Stimulated activated CD4-positive, alpha-beta T cell treated with anti-CD3 and anti-CD28 coated beads, Interleukin-1b, Interleukin-23, amount 100 ng/mL, for 48 hours (primary cell): ENCODE measurements at places on chromosomes 4 and X.

- no peak for DNase-seq
These were observed 552.4 kb upstream of the MAGEB2 start for GRCh38 chrX:29662759-29663503.

GRCh38 chr4:137532869-137533236 lies 559 bp upstream of the PCDH18 start:
- no peak for DNase-seq

DNA sequence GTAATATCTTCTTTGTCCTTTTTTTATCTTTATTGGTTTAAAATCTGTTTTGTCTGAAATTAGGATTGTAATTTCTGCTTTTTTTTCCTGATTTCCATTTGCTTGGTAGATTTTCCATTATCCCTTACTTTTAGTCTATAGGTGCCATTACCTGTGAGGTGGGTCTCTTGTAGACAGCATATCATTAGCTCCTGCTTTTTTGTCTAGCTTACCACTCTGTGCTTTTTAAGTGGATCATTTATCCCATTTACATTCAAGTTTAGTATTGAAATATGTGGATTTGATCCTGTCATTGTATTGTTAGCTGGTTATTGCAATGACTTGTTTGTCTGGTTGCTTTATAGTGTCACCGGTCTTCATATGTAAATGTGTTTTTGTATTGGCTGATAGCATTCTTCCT lies 958.6 kb upstream of the SLIT2 start:
- DNase-seq = no peak

DNA sequence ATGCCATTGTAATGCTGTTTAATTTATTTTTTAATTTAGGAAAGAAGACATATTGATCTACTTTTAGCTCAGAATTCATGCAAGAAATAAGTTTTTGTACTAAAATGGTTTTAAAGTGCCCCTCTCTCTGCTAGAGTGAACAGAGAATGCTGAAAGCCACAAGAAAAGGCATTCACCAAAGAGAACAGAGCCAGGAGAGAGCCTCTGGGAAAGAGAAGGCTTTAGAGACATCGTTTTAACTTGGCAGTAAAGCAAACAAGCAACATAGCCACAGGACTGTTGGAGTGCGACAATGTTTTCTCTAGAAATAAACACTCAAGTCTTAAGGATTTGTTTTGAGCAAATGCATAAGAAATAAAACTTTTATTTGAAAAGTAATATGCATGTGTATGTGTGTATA lies 484.1 kb upstream of the CPEB2 start:
- DNase-seq = no peak

- no peak for DNase-seq
These were observed 14.8 kb downstream of the PPP2R3B start for GRCh38 chrX:371907-372306.

- no peak for DNase-seq
These were observed 63.2 kb downstream of the PHEX start for GRCh38 chrX:22095286-22095685.

DNA sequence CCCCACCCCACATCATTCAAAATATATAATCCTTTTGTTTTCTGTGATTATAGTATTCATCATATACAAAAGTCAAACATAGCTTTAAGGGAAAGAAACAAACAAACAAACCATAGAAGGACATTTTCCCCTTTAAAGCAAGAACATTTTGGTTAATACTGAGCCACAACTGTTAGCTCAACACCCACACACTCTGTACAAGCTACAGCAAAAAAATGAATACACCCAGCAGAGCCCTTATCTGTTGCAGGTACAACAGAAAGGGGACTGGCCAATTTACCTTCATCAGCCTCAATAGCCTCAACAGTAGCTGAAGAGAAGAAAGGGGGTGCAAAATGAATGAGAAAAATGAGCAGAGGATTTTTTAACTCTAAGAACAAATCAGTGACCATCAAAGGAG lies 318.4 kb downstream of the PPP3CA start:
- no peak for DNase-seq

DNA sequence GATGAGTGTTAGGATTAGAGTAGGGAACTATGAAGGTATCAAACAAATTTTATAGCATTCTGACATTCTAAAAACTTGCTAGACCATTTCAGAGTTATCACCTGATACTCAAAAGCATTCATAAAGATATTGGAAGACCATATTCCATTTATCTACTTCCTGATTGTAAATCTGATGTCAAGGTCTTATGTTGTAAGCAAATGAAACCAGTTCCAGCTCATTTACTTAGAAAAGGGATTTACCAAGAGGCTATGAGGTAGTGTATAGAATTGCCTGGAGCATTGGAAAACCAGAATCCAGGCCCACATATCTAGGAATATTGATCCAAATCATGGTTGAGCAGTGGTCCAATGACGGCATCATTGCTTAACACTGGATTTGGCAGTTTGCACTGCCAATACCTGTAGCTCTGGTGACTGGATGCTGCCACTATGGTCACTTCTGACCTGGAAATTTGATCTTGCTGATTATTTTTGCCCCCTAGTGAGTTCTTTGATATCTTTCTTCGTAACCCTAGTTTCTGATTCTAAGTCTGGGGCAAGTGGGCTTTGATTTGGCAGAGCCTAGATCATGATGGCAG lies 25.4 kb downstream of the ARFIP1 start:
- DNase-seq = no peak

GRCh38 chr4:141350122-141350905 lies 129.6 kb downstream of the ZNF330 start:
- no peak for DNase-seq

- no peak for DNase-seq
These were observed 84.9 kb downstream of the GAB1 start for GRCh38 chr4:143421609-143422008.

DNA sequence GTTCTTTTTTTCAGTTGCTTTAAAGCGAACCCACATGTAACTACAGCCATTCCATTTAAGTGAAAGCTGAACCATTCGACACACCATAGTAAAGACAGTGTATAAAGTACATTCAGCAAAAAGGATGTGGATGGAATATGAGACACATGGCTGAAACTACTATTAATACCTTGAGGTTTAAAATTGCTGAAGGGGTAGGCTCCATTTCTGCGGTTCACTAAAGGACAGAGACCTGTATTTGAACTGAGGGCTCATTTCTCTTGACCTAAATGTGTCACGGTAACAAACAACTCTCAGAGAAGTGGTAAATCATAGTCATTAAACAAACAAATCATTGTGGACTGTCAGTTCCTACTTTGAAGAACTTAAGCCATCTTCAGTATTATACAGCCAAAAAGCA lies 1085.6 kb upstream of the TENM3 start:
- DNase-seq = no peak

DNA sequence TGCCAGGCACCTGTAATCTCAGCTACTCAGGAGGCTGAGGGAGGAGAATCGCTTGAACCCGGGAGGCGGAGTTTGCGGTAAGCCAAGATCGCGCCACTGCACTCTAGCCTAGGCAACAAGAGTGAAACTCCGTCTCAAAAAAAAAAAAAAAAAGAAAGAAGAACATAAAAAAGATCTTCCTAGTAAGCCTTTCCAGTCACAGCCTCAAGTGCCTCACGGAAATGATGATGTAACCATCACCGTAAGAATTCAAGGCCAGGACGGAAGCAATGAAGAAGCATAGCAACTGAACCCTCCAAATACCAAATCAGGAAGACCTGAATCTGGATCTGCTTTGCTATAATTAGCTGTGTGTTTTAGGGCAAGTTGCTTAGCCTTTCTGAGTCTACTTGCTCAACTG lies 28.8 kb downstream of the RBM47 start:
- DNase-seq = no peak

- no peak for DNase-seq
These were observed 16.7 kb downstream of the DGKQ start for GRCh38 chr4:956531-957230.

DNA sequence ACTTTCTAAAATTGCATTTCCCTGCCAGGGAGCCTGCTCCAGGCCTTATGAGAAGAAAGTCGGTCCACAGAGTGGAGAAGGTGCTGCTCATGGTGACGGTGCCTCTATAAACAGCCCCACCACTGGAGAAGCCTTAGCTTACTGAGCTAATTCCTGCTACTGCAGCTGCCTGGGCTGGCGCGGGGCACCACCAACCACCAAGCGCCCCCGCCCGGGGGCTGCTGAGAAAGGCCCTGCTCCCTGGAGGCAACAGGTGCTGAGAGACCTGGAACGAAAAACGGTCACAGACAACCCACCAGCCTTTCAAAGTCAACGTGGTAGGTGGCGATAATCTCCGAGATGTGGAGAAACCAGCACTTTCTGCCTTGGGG lies 2.9 kb downstream of the HCFC1 start:
- no peak for DNase-seq

DNA sequence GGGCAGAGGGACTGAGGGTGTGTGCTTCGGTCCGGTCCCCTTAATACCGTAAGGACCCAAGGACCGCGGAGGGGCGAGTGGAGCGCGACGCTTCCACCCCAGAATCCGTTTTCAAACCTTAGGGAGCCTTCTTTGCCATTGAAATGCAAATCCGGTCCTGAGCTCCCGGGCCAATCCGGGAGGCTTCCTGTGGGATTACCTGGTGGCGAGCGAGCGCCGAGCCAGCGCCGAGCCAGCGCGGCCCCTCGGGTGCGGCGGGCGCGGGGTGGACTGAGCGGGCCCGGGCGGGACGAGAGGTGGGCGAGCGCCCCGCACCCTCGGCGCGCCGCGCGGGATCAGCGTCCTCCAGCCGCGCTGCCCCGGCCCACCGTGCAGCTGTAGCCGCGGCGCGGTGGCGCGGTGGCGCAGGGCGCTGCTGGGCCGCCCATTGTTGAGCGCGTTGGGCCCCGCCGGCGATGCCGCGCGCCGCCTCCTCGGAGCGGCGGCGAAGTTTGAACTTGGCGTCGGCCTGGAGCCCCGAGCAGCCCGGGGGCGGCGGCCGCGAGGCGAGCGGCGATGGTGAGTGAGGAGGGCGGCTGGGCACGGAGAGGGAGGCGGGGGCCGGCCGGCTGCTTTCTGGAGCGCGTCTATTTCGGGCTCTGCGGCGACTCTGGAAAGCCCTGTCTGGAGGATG lies 208.7 kb downstream of the SOWAHB start:
- peak; percentile 1 for DNase-seq

DNA sequence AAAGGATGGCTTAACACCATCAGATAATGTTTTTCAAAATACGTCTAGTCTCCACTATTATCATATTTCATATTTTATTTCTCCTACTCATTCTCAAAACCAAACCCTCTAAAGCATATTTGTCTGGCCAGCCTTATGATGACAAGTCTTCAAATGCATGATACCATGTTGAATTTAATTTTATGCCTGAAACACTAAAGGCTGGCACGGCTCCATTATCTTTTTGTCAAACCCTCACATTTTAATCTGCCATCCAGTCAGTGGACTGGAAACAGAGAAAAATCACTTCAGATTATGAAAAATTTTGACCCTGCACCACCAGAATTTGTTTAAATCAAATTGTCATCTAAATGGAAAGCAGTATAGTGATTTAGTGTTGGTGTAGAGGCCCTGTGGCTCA lies 42.9 kb downstream of the SCD5 start:
- DNase-seq = no peak

GRCh38 chrX:11113731-11114130 lies 2.6 kb downstream of the HCCS start:
- no peak for DNase-seq

GRCh38 chrX:119477812-119478232 lies 9.6 kb downstream of the SLC25A5 start:
- no peak for DNase-seq

DNA sequence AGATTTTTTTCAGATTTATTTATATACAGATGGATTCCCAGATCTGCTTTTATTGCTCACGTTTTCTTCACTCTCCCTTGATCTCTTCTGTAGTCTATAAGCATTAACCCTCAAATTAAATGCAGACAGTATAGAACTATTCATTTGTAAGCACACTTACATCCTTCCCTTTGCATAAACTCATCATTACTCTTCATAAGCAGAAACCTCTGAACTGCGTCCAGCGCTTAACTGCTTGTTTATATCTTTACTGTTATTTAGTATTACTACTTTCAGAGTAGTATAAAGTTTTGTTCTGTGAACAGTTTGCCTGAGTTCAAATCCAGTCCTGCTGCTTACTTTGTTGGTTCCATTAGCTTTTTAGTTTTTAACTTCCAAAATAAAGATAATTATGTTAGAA lies 132.9 kb downstream of the STIM2 start:
- DNase-seq = no peak

DNA sequence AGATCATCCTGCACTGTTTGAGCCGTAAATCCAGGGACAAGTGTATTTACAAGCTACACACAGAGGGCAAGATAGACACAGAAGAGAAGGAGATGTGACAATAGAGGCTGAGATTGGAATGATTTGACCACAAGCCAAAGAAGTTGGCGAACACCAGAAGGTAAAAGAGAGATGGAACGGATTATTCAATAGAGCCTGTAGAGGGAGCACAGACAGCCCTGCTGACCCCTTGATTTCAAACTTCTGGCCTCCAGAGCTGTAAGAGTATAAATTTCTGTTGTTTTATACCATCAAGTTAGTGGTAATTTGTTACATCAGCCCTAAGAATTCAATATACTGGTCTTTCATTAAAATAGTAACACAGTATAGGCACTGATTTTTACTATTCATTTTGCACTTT lies 447.8 kb downstream of the FAT4 start:
- DNase-seq = no peak

GRCh38 chr4:19278665-19279064 lies 973.0 kb upstream of the SLIT2 start:
- DNase-seq = no peak

DNA sequence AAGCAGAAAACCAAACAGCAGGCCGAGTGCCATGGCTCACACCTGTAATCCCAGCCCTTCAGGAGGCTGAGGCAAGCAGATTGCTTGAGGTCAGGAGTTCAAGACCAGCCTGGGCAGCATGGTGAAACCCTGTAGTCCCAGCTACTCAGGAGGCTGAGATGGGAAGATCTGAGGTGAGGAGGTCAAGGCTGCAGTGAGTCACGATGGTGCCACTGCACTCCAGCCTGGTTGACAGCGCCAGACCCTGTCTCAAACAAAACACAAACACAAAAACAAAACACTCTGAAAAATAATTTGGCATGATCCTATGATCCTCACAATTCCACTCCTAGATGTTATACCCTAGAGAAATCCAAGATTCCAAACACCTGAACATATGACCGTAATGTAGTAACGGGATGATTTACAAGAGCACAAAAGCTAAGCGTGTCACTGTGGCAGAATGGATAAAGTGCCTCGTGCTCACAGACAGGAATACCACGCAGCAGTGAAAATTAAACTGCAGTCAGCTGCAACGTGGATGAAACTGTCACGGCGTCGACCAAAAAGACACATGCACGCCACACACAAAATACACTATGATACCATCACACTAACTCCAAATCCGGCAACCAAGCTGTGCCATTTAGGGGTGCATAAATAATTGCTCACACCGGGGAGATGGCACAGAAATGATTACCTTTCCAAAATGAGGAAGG lies 1.7 kb downstream of the NELFA start:
- no peak for DNase-seq

DNA sequence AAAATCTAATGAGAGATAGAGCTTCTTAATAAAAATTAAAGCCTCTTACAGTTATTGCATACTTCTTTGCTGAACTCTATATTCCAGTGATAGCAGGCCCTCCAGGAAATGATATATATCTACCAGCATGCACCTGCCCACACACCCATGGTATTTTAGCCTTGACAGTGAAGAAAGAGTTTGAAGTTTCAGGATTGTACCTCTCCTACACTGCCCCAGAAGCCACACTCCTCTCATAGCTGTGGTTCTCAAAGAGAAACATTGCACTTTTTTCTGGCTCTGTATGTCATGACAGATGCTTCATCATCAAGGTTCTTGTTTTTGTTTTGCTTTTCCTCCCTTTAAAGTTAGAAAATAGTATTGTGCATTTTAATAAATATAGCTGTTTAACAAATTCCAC lies 34.0 kb downstream of the INPP4B start:
- no peak for DNase-seq

GRCh38 chr4:174457468-174457867 lies 64.8 kb downstream of the HPGD start:
- no peak for DNase-seq

GRCh38 chrX:19107035-19107434 lies 15.2 kb downstream of the ADGRG2 start:
- no peak for DNase-seq
